ENCODE measurements at places on chromosomes 5 and 9. TPM values are rescaled to one million over a fixed set of nuclear protein-coding genes. Genes with fewer than 3 reads are reported as not detected.

TRIM23 gene
- 19.1 TPM for total RNA-seq

CDHR2 gene
- not detected for total RNA-seq

MEIKIN gene
- total RNA-seq: not detected

DNA sequence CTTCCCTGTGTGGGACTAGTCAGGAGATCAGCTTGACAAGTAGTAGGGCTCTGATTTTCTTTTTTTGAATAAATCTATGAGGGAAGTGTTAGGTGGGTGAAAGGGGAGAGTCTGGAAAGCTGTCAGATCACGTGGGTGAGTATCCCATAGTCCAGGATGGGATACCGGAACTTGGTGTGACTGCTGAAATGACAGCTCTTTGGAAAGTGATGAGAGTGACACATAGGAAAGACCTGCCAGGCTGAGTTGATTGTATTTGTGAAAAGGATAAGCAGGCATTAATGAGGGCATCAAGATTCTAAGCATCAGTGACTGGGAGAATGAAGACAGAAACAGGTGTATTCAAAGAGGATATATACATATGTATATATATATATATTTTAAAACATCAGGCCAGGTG, 35.6 kb downstream of the ACTBL2 start:
- no peaks in the 10 kb centered on the region for H3K36me3 ChIP-seq
- no peak overlapping the region for H3K27ac ChIP-seq
- no peak for DNase-seq
- H3K27me3 ChIP-seq: no peaks in the 10 kb centered on the region
- H3K4me3 ChIP-seq: no peak overlapping the region

- no peak overlapping the region for H3K4me3 ChIP-seq
- no peak overlapping the region for H3K27ac ChIP-seq
- no peaks in the 10 kb centered on the region for H3K36me3 ChIP-seq
- H3K4me1 ChIP-seq: no peaks in the 10 kb centered on the region
Observed at GRCh38 chr5:1036504-1037122, 28.0 kb downstream of the NKD2 start.

DNA sequence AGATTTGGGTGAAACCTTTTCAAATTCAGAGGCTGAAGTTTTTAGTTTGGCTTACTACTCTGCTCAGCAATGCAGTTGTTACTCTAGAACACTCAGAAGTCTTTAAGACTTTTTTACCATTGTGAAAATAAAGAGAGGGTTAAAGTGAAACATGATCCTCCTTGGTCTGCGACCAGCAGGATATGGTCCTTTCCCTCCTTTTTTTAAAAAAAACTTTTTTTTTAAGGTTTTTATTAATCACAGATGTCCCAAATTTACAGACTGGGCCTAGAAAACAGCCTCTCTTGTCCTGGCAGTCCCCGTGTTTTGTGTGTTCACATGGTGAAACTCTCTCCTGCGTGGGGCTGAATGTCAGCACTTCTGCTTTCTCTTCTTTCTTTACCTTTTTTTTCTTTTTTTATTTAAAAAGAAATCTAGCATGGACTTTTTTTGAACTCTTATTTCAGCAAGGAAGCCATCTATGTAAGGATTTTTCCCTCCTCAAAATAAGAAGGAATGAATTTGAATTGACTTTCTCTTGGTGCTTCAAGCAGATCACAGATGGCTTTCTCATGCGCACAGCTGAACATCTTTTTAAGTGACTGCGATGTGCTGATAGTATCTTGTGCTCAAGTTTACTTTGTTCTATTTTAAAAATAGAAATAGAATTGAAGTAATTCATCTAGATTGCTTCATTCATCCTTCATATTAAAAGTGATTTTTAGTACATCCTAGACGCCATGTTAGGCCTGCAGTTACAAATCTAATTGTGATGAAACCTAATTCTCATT, 128.7 kb upstream of the OTULINL start:
- H3K4me3 ChIP-seq: no peak overlapping the region
- no peaks in the 10 kb centered on the region for H3K27me3 ChIP-seq
- peaks cover 42% of the 10 kb centered on the region for H3K36me3 ChIP-seq
- H3K27ac ChIP-seq: peak overlapping the region; percentile 99

GRCh38 chr5:14168144-14168792, 25.1 kb downstream of the TRIO start:
- H3K36me3 ChIP-seq: peaks cover 8% of the 10 kb centered on the region
- peaks cover 82% of the 10 kb centered on the region for H3K4me1 ChIP-seq
- H3K4me3 ChIP-seq: no peak overlapping the region

GRCh38 chr9:136316271-136316751, 11.0 kb upstream of the GPSM1 start:
- no peaks in the 10 kb centered on the region for H3K36me3 ChIP-seq
- H3K27me3 ChIP-seq: no peaks in the 10 kb centered on the region
- no peak overlapping the region for H3K27ac ChIP-seq
- DNase-seq: no peak
- no peak overlapping the region for H3K4me3 ChIP-seq

DNA sequence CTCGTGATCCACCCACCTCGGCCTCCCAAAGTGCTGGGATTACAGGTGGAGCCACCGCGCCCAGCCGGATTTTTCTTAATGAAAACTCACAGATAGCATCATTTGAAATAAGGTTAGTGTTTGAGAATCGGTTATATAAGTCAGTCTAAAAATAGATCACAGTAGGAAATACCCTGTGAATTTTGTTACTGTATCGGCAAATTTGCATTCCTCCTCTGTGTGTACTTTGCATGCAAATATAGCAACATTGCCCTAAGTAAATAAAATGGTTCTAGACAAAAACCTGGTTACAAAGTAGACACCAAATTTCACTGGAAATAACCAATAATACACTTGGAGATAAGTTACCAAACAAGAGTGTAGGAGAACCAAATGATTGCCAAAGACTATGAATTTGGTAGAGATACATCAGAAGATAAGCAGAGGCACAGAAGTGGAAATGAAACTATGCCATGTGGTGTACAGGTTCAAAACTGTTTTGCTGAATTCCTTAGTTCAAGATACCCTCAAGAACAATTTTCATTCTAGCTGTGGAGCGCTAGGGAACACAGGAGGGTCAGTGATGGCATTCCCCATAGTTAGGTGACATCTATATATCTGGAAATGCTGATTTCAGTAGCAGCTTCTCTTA, 58.1 kb downstream of the ICE1 start:
- peaks cover 8% of the 10 kb centered on the region for H3K4me1 ChIP-seq
- H3K4me3 ChIP-seq: no peak overlapping the region
- DNase-seq: no peak
- H3K27me3 ChIP-seq: no peaks in the 10 kb centered on the region
- H3K27ac ChIP-seq: no peak overlapping the region
- peaks cover 21% of the 10 kb centered on the region for H3K36me3 ChIP-seq

- no peaks in the 10 kb centered on the region for H3K4me1 ChIP-seq
- H3K27ac ChIP-seq: no peak overlapping the region
Observed at GRCh38 chr5:154168395-154168794, 22.1 kb upstream of the GALNT10 start.

- no peak overlapping the region for H3K4me3 ChIP-seq
- H3K4me1 ChIP-seq: no peaks in the 10 kb centered on the region
- no peaks in the 10 kb centered on the region for H3K36me3 ChIP-seq
- DNase-seq: no peak
- no peak overlapping the region for H3K27ac ChIP-seq
- H3K27me3 ChIP-seq: no peaks in the 10 kb centered on the region
Observed at GRCh38 chr9:72779614-72780013, 173.2 kb downstream of the ALDH1A1 start.

DNA sequence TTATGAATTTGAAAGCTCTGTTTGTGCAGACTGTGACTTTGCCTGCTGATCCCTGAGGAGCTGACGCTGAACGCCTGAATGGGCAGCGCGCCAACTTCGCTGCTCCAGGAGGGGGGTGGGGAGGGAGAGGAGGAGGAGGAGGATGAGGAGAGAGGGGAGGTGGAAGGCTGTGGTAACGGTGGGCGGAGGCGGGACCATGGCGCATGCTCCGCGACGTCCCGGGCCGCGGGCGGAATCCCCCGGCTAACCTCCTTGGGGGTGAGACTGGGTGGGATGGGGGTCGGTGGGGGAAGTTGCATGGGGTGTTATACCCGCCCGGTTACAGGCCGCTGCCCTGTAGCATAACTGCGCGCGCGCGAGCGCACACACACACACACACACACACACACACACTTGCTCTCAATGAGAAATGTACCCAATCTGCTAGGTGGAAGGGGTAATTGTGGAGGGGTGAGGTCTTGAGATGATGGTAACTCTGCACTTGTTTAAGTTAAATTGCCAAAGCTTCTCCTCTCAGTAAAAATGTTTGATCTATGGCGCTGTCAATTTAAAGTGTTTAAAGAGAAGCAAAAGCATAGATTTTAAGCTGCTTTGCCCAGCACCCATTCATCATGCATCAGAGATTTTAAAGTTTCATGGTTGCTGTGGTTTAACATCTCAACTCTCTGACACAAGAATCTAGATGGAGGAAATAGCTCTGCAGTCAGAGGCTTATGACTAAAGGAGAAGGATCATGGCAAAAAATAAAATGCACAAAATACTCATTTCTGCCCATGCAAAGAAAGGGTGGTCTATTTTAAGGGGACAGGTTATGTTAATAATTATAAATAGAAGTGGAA, 76.6 kb upstream of the TBCA start:
- no peaks in the 10 kb centered on the region for H3K36me3 ChIP-seq
- peaks cover 11% of the 10 kb centered on the region for H3K4me1 ChIP-seq
- peak overlapping the region; percentile 46 for H3K27ac ChIP-seq
- H3K27me3 ChIP-seq: no peaks in the 10 kb centered on the region

Data from GM23248 (cell line).